ENCODE measurements at places on chromosomes 12 and 14. TPM values are rescaled to one million over a fixed set of nuclear protein-coding genes. Genes with fewer than 3 reads are reported as not detected.

DNA sequence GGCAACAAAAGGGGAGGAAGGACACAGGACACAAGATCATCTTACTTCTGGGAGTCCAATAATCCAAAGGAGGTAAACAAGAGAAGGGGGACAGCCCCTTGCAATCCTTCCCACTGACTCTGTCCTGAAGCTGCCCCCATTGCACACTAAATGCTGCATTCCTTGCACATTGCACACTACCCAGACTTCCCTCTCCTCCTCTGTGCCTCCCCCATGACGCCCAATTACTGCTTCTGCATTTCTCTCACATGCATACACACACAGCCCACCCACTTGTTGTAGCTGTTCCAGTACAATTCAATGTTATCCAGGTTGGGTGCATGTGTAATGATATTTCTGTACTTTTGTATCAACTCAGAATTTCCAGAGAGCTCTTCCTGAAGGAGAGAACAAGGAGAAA, 5.5 kb downstream of the NDRG2 start:
- no peaks in the 10 kb centered on the region for H3K27me3 ChIP-seq
- no peak for DNase-seq
- no peaks in the 10 kb centered on the region for H3K36me3 ChIP-seq
- H3K27ac ChIP-seq, result no peak overlapping the region

Gene ADAM21
- total RNA-seq, result not detected

DNA sequence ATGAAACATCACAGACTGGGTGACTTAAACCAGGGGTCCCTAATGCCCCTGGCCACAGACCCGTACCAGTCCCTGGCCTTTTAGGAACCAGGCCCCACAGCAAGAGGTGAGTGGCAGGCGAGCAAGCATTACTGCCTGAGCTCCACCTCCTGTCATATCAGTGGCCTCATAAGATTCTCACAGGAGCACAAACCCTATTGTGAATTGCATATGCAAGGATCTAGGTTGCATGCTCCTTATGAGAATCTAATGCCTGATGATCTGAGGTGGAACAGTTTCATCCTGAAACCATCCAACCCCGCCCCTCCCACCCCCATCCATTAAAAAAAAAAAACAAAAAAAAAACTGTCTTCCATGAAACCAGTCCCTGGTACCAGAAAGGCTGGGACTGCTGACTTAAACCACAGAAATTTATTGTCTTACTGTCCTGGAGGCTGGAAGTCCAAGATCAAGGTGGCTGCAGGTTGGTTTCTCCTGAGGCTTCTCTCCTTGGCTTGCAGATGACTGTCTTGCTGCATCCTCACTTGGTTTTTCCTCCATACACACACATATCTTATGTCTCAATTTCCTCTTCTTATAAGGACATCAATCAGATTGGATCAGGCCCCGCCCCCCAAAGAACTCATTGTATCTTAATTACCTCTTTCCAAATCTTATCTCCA, 235.9 kb downstream of the CHST11 start:
- no peak overlapping the region for H3K4me3 ChIP-seq
- no peak for DNase-seq
- no peaks in the 10 kb centered on the region for H3K27me3 ChIP-seq
- H3K27ac ChIP-seq, result no peak overlapping the region
- no peaks in the 10 kb centered on the region for H3K4me1 ChIP-seq

Gene MIPOL1
- total RNA-seq, result 15.0 TPM

DNA sequence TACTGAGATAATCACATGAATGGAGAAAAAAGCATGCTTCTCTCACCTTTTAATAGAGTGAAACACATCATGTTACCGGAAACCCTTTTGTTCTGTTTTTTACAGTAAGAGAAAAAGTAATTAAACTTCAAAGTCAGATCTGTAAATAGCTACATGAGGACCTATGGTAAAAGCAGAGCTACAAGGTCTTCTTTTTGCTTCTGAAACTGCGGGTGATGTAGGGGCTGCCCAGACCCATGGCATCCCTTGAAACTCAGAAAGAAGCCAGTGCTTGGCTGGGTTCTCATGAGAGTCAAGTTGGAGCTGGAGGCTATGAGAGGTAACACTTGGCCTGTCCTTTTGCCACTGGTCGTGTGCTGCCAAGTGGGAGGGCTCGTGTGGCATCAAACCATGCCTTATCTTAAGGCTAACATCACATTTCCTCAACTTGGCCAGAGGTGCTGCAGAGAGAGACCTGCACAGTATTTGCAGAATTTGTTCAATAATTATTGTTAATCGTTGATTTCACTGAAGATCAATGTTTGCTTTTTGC, 47.6 kb downstream of the EML1 start:
- peaks cover 8% of the 10 kb centered on the region for H3K4me1 ChIP-seq
- no peaks in the 10 kb centered on the region for H3K36me3 ChIP-seq
- no peak for DNase-seq
- no peak overlapping the region for H3K27ac ChIP-seq

DNA sequence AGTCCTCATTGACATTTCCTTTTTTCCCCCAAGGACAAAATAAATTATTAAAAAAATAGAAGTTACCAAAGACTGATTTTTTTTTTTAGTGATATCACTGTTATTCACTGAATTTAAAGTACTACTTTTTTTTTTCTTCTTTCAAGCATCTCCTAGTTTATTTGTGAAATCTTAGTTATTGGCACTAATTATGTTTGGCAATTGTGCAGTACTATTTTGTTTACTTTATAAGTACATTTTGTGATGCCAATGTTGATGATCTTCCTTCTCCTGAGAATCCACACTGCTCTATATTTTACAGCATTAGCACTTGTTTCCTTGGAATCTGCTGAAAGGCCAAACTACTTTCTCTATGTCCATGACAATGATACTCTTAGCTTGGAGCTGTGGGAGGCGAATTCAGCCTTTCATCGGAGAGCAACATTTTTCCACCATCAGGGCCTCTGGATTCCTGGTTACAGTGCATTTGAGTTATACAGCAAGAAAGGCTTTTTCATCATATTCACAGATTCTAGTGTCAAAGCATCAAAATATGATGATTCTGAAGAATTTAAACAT, 123.8 kb upstream of the PTPRQ start:
- no peak overlapping the region for H3K4me3 ChIP-seq
- no peak for DNase-seq
- H3K27ac ChIP-seq, result no peak overlapping the region
- H3K27me3 ChIP-seq, result no peaks in the 10 kb centered on the region
- H3K36me3 ChIP-seq, result no peaks in the 10 kb centered on the region

DNA sequence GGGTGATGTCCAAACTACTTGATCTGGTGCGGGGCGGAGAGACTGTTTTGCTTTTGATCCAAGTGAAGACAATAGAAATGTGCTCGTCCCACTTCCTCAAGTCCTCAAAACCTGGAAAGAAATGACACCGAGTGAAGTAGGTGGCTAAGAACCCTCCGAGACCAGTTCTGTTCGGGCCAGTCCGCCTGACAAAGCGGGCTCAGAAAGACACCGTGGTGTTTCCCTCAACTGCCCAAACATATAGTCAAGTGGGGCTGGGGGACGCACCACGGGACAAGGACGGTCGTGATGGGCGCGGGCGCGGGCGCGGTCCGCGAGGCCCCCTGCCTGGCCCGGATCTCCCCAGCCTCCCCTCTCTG, 1.6 kb downstream of the PHLDA1 start:
- H3K4me1 ChIP-seq, result peaks cover 12% of the 10 kb centered on the region
- no peaks in the 10 kb centered on the region for H3K36me3 ChIP-seq
- H3K4me3 ChIP-seq, result peak overlapping the region; percentile 84
- no peak overlapping the region for H3K27ac ChIP-seq

- peaks cover 7% of the 10 kb centered on the region for H3K27me3 ChIP-seq
- no peaks in the 10 kb centered on the region for H3K4me1 ChIP-seq
- H3K4me3 ChIP-seq, result no peak overlapping the region
- no peak for DNase-seq
Measured at GRCh38 chr12:22413592-22413991, 79.1 kb upstream of the ST8SIA1 start.

DNA sequence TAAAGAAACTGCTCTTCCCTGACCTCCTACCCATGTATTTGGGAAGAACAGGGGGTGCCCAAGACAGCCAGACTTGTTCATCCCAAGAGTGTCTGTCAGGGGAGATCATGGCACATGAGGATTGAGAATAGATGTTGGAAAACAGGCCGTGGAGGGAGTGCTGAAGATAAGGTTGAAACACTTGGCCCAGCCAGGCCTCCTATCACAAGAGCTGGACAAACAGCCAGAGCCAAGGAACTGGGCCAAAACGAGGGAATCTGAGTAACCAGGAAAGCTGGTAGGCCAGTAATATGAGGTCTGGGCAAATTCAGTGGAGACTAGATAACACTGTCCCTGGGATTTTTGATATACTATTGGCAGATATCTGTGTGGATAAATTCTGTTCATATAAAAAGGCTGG, 161.7 kb downstream of the TMX1 start:
- H3K4me1 ChIP-seq, result no peaks in the 10 kb centered on the region
- H3K27me3 ChIP-seq, result no peaks in the 10 kb centered on the region
- no peaks in the 10 kb centered on the region for H3K36me3 ChIP-seq
- no peak overlapping the region for H3K27ac ChIP-seq
- DNase-seq, result no peak

DNA sequence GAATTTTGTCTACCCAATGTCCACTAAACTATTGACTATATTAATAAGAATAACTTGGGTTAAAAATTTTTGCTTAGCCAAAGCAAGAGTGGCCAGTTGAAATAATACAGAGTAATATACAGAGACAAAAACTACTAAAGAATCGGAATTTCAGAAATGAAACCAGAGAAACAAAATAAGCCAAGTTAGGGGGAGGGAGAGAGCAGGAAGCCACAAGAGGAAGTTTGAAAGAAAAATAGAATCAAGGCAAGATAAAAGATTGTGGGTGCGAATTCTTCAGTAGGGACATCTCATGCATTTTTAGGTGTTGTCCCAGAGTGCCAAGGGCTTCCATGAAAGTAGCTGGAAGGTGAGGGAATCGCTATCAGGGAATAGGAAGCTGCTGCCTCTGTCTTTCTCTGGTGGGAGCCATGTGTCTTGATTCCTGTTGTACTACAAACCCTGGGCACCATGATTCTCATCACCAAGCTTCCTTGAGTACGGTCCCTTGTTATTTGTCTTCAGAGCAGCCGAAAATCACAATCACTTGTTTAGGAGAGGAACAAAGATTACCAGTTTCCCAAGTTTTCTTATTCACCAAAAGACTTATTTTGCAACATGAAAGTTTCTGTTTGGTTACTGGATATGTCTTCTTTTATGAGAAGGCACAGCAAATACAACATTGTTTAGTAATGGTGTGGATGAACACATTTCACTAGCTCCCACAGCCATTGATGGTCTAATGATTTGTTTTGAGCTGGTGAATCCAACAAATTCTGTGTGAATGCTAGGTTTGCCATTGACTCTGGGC, 16.7 kb downstream of the NEUROD4 start:
- H3K4me1 ChIP-seq, result no peaks in the 10 kb centered on the region
- H3K27me3 ChIP-seq, result peaks cover 7% of the 10 kb centered on the region
- no peak overlapping the region for H3K4me3 ChIP-seq
- no peaks in the 10 kb centered on the region for H3K36me3 ChIP-seq
- no peak overlapping the region for H3K27ac ChIP-seq

Data from A673 (cell line).